Mesenteric fat pad (tissue), 1 donor: ENCODE measurements at places on chromosomes 11 and 22. TPM values are rescaled to one million over a fixed set of nuclear protein-coding genes. Genes with fewer than 3 reads are reported as not detected.

The OR2AG1 gene
- total RNA-seq = not detected

GRCh38 chr11:65700399-65700798, 11.7 kb upstream of the KAT5 start:
- DNase-seq = no peak

GRCh38 chr22:46062971-46063631, 86.1 kb upstream of the WNT7B start:
- peak; percentile 69 for DNase-seq

- no peak for DNase-seq
These were observed 282.4 kb downstream of the TMEM135 start for GRCh38 chr11:87320123-87320522.

DNA sequence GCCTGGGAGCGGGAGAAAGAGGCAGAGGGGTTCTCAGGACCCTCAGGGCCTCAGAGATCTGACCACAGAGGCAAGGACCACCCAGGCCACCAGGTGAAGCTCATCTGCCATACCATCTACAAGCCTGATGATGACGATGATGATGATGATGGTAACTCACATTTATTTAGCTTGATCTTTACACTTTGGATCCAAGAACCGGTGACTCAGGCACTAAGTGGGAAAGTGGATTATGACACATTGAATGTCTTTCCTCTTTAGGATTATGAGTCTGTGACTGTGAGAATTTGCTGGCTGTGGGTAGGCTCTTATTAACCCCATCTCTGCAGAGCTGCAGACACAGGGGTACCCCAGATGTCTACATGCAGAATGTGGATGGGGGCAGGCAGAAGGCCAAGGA, 110.3 kb downstream of the DSCAML1 start:
- no peak for DNase-seq

DNA sequence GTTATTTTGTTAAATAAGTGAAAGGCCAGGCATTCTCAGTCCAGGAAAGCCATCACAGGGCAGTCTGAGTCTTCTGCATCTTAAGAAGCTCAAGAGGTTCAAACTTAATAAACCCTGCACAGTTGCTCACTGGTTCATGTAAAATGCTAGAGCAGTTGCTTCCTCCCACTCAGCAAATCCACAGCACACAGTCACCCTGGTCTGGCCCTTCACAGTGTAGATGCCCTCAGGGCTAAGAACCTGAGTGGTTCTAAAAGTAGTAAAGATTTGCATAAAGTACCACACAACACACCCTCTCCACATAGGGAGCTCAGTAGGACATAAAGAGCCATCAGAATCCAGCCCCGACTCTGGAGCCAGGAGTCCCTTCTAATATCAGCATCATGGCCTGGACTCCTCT, 58.7 kb downstream of the ZNF280B start:
- no peak for DNase-seq

- DNase-seq = no peak
These were observed 7.8 kb upstream of the TMA7B start for GRCh38 chr22:39952347-39952746.

The KCNE3 gene
- total RNA-seq = 13.3 TPM

DNA sequence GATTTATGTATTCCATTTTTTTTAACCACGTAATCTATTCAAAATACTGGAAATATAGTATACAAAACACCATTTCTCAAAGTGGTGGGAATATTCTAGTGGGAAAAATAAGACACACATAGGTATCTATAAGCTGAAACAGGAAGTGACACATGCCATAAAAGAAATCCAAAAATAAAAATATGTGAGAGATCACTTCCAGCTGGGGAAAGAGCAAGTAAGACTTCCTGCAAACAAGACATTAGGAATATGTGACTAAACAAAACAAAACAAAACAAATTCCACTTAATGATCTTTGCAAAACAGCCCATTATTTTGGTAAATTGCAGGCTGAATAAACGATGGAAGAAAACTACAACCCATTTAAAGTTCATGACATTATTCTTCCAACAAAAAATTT, 107.3 kb upstream of the CEP126 start:
- DNase-seq = no peak

DNA sequence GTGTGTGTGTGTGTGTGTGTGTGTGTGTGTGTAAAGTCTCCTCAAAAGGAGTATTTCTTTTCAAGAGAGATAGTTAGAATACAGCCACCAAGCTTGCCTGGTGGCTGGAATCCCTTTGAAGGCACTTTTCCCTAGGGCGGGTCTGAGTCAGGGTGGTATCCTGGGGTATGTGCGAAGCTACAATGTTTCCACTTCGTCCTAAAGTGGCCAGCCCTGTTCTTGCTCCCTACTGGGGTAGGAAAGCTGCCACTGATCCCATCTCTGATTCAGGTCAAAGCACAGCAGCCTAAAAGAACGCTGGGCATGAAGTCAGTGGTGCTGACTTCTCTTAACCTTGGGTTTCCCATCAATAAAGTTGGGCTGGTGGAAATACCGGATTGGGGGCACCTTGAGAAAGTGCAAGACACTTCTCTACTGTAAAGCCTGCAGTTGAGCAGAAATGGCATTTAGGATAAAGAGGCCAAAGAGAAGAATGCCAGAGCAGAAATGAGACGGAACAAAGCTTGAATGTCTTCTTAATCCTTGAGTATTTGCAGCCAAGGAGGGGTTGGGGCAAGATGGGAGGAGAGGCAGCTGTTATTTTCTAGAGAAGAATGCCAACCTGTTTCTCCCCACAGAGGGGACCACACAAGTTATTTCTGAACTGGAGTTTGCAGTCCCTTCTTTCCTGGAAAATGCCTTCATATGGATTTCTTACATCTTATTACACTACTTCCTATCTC, 35.3 kb downstream of the ZNRF3 start:
- DNase-seq = peak; percentile 41

DNA sequence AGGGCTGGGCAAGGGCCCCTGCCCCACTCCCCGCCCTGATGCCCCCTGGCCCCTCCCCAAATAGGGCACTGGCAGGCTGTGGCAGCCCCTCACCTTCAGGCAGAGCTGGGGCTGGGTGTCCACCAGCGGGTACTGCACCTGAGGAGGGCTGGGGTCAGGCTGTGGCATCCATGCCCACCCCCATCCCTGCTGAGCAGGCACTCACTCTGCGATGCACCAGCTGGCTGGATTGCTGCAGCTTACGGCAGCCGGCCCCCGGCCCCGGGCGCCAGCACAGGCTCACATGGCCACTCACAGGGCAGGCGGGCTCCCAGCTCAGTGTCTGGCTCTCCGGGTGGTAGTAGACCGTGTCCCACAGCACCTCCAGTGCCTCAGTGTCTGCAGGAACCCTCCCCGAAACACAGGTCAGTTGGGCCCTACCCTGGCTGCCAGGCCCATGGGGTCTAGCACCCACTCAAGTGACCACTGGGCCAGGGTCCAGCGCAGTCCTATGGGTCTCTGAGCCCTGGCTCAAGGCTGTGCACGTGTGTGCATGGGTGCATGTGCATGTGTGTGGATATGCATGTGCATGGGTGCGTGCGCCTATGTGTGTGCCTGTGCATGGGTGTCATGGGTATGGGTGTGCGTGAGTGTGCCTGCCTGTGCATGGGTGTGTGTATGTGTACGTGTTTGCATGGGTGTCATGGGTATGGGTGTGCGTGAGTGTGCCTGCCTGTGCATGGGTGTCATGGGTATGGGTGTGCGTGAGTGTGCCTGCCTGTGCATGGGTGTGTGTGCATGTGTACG, 14.4 kb downstream of the IL17REL start:
- DNase-seq = peak; percentile 88

- DNase-seq = no peak
These were observed 69.7 kb upstream of the BMAL1 start for GRCh38 chr11:13207665-13208594.

DNA sequence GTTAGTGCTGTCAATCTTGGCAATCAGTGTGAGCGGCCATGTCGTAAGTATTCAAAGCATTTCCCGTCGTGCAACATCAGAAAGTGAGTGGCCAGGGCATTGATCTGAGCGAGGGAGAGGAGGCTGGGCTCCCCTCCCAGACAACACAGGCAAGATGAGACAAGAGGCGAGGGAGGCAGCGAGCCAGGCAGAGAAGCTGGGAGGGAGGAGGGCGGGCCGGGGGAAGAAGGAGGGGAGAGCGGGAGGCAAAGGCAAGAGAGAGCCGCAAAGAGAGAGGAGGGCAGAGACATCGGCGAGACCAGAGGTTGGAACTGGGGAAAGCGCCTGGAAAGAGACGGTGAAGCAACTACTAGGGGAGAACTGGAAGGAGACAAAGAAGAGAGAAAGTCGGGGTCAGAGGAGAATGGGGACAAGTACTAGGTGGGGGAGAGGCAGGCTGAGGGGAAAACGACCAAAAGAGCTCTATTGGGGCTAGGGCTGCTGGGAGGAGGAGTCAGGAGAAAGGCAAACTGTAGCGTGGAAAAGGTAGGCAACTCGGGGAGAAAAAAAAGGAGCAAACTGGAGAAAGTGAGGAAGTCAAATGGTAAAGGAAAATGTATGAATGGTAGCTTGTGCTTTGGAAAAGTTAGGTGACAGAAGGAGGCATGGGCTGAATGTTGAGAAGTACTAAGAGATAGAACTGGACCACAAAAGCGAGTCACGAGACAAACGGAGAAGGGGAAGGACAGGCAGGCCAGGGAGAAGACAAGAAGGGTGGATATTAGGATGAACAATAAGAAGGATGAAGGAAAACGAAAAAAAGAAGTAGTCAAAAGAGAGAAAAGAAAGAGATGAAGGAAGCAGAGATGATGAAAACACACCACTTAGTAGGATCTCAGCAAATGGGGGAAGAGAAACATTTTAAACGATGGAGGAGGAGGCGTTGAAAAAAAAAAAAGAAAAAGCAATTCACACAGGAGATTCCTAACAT, 130.5 kb upstream of the C11orf58 start:
- no peak for DNase-seq

The GP1BB gene
- 1.8 TPM for total RNA-seq

The PKP3 gene
- 1.2 TPM for total RNA-seq

The PHETA2 gene
- 11.0 TPM for total RNA-seq

GRCh38 chr22:33400061-33400840, 342.1 kb upstream of the SYN3 start:
- DNase-seq = no peak

DNA sequence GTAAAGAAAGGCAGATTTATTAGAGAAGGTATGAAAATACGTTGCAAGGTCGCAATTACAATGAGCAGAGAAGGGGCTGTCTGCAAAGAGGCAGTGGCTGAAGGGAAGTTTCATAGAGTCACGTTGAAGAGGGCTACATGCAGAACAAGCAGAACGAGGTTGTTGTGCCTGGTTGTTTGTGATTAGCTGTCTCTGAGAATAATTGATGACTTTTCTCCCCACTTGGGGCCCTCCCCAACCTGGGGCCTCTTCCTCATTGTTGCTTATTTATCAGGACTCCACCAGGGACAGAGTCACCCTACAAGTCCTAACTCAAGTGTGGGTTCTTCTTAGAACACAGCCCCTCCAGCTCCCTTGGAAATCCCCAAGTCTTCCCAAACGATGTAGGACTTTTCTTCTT, 29.1 kb downstream of the CSF2RB start:
- no peak for DNase-seq

- no peak for DNase-seq
These were observed 80.3 kb downstream of the ETS1 start for GRCh38 chr11:128506999-128507611.

The PAK1 gene
- 27.4 TPM for total RNA-seq

DNA sequence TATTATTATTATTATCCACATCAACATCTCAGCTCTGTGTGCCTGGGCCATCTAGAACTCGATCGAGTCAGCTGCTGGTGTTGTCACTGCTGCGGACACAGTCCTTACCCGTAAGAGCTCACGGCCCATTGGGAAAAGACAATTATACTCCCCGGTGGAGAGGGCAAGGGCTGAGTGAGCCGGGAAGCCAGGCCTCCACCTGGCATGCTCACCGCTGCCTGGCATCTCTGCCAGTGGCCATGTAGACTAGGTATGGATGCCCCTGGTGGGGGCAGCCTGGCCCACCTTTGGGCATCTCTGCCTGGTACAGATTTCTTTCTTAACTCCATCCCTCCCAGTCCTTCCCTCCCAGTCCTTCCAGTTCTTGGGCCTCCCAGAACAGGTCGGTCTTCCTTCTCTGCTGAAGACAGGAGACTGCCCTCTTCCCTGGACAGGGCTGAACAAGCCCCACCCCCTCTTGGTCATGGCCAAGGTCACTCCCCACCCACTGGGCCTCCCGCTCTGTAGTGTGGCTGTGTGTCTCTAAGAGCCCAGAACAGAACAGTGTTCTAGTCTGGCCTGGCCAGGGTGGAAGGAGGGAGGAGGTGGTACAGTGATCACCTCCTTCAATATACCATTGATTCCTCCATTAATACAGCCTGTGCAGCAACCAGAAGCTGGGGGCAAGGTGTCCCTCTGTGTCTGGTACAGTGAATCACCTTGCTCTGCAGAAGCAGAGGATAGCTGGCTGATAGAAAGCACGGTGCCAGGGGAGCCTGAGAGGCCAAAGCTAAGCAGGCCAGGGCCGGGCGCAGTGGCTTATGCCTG, 57.7 kb downstream of the FLRT1 start:
- DNase-seq = no peak

The RTN4RL2 gene
- 2.8 TPM for total RNA-seq

- no peak for DNase-seq
These were observed 118.4 kb downstream of the TEAD1 start for GRCh38 chr11:12792590-12792989.

The CECR2 gene
- total RNA-seq = 1.1 TPM

The TMEM151A gene
- total RNA-seq = 0.19 TPM

DNA sequence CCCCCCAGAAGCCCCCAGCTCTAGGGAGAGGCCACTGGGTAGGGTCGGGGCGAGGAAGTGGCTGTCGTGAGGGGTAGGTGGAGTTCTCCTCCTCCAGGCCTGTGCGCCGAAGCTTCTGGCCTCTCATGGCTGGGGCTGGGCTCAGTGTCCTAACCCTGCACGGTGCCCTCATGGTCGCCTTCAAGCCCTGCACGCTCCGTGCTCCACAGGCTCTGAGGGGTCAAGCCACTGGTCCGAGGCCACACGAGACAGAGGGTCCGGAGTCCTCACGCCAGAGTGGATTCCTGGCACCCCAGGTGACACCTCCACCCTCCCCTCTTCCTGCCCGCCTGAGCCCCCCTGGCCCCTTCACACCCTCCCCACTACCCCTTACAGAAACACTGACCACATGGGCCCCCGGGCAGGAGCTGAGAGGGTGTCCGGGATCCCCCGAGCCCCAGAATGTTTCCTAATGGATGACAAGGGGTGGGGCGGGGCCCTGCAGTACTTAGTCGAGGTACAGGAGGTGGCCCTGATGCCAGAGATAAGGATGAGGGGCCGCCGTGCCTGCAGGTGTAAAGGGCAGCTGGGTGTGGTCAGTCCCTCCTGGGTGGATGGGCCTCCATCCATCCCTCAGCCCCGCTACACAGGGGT, 997 bp upstream of the CDHR5 start:
- no peak for DNase-seq

The ANO3 gene
- total RNA-seq = 2.1 TPM

The NTM gene
- total RNA-seq = 2.9 TPM

GRCh38 chr22:27947448-27947847, 28.4 kb upstream of the PITPNB start:
- DNase-seq = no peak

GRCh38 chr11:124899383-124900145, 1.9 kb upstream of the ROBO4 start:
- DNase-seq = peak; percentile 57

DNA sequence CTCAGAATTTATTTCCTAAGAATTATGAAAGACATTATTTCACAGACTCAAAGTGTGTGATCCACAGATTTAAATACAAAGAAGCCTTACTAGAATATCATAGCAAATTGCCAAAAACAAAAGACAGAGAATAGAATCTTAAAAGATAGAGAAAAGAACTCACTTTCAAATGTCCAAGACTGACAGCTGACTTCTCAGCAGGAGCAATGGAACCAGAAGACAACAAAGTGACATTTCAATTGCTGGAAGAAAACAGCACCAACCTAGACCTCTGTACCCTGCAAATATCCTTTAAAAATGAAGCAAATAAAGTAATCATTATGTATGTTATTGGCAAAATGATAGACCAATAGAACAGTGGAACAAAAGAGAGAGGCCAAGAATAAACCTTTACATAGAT, 109.2 kb downstream of the TTC17 start:
- DNase-seq = no peak
